ENCODE measurements at places on chromosomes 2 and 18. TPM values are rescaled to one million over a fixed set of nuclear protein-coding genes. Genes with fewer than 3 reads are reported as not detected.

UCN gene
- polyA plus RNA-seq, result 1.3 TPM

RAB6C gene
- 0.17 TPM for polyA plus RNA-seq

SERPINB2 gene
- polyA plus RNA-seq, result not detected

HOXD12 gene
- not detected for polyA plus RNA-seq

DNA sequence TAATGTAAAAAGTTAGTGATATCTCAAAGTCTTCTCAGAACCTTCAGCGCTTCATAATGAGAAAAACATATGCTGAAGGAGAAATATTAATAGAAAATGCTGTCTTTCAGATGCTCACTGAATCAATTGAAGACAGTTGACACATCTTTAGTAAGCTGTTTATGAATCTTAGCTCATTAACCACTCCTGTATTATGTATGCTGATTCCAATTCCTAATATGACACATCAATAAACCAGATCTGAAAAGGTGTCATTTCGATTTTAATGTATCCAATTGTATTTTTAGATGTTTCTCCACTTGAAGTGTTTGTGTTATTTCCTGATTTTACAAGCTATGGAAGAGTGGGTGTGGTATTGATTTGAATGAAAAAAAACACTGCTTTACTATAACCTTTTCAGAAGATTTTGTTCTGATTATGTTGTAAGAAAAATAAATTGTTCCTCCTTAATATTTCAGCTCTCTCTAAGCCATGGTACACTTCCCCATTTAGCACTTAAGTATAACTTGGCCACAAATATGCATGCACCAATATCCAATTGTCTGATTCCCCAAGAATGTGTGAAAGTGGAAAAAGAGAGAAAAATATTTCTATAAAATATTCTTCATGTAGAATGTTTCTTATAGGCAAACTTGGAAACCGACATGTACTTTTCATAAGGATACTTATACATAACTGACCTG lies 569.8 kb downstream of the ARHGAP15 start:
- no peak for DNase-seq

GRCh38 chr2:226073496-226074160 lies 674.1 kb downstream of the NYAP2 start:
- DNase-seq, result no peak

DNA sequence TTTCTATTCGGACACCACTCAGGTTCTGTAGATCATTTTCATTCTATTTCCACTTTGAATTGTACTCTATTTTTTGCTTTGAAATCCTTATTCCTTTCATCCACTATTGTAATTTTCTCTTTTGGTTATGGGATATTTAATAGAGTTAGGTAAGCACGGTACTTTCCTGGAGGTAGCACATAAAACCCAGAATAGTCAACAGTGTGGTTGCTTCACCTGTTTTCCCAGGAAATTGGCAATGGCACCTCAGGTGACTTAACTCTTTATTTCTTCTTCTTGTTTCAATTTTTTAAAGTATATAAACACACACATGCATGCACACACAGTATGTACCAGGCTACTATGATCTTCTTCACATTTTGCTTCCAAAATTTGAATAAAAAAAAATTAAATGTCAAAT lies 682.0 kb upstream of the TMEFF2 start:
- DNase-seq, result no peak

DNA sequence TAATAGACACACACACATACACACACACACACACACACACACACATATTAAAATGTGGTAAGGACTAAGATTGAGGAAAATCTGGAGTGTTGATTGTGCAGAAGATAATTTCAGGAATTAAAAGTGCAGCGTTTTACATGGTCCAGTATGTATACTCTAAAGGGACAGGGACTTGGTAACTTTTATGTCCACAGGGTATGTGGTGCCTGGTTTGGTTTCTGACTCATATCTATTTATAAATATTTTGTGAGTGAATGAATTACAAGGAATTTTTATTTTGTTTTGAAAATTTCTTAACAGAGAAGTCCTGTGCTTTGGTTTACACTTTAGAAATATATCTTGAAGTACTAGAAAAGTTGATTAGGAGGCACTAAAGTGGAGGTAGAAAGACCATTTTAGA lies 287.7 kb upstream of the NXPH2 start:
- DNase-seq, result no peak

GRCh38 chr2:219220652-219221402 lies 2.1 kb upstream of the ABCB6 start:
- no peak for DNase-seq

GRCh38 chr18:45290364-45290763 lies 324.9 kb upstream of the SLC14A2 start:
- DNase-seq, result no peak

DNA sequence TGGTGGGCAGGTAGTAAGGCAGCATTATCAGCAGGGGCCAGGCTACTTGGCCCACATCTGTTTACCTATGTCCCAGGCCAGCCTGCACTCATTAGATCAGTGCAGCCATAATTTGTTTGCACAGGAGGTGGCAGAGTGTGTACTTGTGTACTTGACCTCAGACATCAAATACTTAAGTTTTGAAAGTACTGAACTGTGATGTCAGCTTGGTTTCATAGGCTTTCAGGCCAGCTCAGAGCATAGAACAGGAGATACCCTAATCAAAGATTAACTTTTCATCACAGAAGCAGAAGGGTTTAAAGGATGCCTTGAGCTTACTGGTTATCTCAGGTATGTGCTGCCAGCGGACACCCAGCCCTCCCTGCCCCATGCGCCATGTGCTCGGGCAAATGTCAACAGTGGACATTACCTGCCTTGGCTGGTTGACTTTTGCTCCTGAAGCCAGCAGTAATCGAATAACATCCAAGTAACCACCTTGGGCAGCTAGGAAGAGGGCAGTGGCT lies 33.2 kb downstream of the ANKRD29 start:
- no peak for DNase-seq

All from kidney (tissue), 22 donors.